CD4-positive, alpha-beta T cell treated with Interleukin-15 for 4 hours (primary cell): ENCODE measurements at places on chromosomes 4 and X.

DNA sequence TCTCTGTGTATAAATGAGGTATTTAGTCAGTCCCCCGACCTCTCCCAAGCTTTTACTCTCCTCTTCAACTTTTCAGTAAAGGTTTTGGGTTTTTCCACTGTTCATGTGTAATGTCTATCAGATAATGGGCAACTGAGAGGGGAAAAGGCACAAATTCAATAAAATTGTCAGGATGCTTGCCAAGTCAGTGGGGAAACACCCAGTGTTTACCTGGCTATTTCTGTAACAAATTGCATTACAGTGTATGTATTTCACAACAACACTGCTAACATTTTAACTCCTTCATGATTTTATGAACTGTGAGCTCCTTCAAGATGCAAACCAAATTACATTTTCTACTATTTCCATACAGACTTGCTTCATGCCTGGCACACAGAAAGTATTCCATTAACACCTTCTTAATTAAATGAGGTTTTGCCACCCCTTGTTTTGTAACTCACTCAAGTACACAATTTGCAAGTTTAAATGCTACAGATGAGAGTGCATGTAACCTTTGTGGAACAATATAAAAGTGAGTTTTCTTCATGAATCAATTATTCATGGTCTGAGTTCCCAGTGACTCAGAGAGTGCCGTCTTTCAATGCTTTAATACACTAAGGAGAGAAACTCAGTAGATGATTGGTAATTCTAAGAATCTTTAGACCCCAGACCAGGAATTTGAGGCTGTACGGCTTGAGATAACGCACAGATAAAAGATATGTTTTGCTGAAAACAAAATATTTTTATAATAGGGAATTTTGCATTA is 149.8 kb upstream of the TLL1 start:
- DNase-seq: no peak

GRCh38 chr4:26020083-26020668 is 106.2 kb downstream of the SMIM20 start:
- peak; percentile 49 for DNase-seq

DNA sequence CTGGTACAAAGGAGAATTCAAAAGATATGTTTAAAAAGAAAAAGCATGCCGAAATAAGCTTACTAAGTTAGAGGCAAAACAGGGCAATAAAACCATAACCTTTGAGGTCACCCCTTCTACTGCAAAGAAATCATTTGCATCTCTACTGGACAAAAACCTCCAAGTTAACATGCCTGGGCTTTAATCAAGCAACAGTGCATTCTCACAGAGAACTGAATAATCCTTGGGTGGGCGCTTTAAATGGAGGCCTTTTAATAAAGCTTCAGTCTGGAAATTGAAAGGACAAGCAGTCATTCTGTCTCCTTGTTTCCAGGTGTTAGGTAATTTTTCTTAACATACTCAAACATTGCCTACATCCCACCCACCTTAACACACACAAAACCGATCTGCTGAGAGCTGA is 34.6 kb upstream of the SMS start:
- DNase-seq: no peak

GRCh38 chr4:100882661-100883060 is 364.8 kb upstream of the EMCN start:
- no peak for DNase-seq

DNA sequence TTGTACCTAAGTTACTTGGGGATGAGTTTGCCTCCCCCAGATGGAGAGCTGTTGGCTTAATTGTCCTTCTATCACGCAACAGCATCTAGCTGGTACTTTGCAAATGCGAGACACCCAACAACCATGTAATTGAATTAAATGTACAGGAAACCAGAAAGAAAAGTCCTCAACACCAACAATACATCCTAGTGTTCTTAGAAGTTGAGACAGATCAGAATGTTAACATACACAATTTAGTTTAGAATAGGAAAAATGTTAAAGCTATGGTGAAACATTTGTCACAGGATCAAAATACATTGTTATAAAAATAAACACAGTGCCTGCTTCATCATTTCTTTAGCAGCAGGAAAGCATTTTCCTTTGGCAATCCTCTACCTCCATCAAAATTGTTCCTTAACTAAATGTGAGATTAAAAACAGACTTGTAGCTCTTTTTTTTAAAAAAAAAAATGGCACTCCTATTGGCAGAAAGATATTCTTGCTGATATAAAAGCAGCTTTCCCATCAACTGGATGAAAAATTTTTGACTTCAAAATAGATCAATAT is 163.1 kb upstream of the MID1 start:
- no peak for DNase-seq

- DNase-seq: no peak
Measured at GRCh38 chr4:183961795-183962194, 56.7 kb downstream of the STOX2 start.

- DNase-seq: no peak
Measured at GRCh38 chrX:118772051-118772450, 44.6 kb downstream of the IL13RA1 start.

- no peak for DNase-seq
Measured at GRCh38 chr4:132488555-132488954, 660.5 kb upstream of the PCDH10 start.

- DNase-seq: no peak
Measured at GRCh38 chrX:132665676-132666075, 176.8 kb upstream of the MBNL3 start.

GRCh38 chrX:110146521-110146920 is 143.6 kb downstream of the TMEM164 start:
- DNase-seq: peak; percentile 40

GRCh38 chrX:155263854-155264628 is at the start of gene RAB39B:
Gene RAB39B, minus strand, starts transcription at chrX:155264491. Its CDS starts 203 bp downstream, at chrX:155264288.
- peak; percentile 66 for DNase-seq

DNA sequence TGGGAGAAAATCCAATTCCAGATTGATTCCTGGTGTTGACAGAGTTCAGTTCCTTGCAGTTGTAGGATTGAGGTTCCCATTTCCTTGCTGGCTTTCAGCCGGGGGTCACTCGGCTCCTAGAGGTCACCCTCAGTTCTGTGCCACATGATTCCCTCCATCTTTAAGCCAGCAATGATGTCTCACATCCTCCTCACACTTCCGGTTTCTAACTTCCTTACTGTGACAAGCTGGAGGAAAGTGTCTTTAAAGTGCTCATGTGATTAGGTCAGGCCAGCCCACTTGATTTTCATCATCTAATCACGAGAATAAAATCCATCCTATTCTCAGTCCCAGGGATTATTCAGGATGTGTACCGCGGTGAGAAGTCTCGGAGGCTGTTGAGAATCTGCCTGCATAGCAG is 19.4 kb upstream of the SMIM31 start:
- no peak for DNase-seq

DNA sequence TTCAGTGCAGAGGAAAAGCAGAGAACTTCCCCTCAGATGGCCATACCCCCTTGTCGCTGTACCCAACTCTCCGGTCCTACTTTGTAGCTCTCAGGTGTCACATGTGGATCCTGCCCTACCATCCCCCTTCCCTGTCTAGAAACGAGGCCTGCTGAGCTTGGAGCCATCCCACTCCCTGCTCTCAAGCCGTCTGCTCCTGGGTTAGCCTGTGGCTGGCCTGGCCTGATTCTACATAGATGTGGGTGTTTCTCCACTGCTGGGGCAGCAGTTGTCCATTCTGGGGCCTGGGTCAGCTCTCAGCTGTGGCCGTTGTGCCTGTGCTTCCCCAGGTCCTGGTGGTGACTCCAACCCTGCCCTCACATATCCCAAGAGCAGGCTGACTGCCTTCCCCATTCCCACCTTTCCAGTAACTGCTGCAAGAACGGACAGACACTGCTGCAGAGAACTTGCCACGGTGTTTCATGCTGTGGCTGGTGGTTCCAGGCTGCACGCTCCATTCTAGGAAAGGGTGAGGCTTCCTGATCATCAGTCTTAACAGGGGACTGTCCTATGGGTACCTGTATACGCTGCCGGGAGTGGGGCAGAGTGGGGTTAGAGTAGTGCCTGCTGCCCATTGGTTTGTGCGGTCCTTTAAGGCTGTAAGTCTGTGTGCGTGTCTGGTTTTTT is 3.6 kb downstream of the IL9R start:
- no peak for DNase-seq

DNA sequence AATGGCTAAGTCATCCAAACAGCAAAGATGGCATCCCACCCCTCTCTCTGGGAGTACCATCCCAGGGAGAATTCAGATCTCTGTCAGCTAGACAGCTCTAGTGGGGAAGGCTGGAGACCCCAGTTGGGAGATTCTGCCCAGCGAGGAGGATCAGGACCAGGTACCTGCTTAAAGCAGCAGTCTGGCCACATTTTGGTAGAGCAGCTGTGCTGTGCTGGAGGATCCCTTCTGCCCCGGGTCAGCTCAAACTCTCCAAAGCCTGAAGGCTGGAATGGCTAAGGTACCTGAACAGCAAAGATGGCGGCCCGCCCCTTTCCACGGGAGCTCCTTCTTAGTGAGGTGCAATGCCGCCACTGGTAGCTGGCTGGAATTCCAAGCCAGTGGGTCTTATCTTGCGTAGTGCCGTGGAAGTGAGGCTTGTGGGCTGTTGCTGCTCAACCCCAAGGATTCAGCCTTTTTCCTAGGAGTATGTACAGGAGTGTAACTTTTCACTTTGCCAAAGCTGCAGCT is 40.1 kb downstream of the SATL1 start:
- no peak for DNase-seq

DNA sequence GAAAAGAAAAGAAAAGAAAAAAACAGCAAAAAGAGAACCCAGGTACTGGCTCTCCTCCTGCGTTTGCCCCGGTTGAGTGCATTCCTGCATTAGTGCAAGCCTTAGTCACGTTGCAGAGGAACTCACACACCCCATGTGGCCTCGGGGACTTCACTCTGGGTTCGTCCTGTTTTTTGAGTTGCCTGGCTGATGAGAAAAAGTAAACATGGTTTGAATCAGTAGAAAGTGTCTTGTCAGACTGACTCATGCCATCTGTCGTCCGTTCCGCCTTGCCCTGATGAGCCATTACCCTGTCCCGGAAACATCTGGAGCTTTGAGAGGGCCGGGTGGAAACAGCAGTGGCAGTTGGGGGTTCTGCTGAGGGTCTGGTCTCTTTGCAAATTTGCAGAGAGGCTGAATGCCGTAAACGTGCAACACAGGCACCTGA is 16.3 kb downstream of the CD99 start:
- peak; percentile 78 for DNase-seq

- no peak for DNase-seq
Measured at GRCh38 chr4:92237559-92237958, 66.2 kb upstream of the GRID2 start.

- DNase-seq: no peak
Measured at GRCh38 chr4:163816494-163816893, 322.0 kb downstream of the TMA16 start.

DNA sequence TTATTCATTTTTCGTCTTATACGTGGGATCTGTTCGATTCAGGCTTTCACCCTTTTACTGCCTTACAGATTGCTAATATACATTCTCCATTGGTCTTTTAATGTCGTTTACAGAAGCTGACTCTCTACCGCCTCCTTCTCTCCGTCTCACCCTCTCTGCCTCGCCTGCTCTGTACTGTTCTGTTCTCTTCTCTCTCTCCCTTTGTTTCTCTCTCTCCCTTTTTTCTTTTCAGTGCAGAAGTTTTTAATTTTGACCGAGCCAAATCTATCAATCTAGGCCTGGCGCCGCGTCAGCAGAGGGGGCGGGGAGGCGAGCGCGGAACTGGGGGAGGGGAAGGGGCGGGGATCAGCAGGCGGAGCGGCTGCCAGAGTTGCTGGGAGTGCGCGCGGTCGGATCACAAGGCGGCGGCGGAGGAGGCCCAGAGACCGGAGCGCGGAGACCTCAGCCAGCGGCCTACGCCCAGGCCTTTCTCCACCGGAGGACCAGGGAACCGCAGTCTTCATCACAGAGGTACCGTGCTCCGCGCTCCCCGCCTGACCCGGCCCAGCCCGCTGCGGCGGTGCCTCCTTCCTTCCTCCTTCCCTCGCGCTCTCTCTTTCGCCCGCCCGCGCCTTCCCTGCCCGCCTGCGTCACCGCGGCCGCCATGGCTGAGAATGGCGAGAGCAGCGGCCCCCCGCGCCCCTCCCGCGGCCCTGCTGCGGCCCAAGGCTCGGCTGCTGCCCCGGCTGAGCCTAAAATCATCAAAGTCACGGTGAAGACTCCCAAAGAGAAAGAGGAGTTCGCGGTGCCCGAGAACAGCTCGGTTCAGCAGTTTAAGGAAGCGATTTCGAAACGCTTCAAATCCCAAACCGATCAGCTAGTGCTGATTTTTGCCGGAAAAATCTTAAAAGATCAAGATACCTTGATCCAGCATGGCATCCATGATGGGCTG is at the start of gene UBQLN2:
Gene UBQLN2 (plus strand): TSS at position 397 of the 931 bp plus-strand sequence. CDS start 247 bp downstream, at position 644.
- DNase-seq: peak; percentile 77

DNA sequence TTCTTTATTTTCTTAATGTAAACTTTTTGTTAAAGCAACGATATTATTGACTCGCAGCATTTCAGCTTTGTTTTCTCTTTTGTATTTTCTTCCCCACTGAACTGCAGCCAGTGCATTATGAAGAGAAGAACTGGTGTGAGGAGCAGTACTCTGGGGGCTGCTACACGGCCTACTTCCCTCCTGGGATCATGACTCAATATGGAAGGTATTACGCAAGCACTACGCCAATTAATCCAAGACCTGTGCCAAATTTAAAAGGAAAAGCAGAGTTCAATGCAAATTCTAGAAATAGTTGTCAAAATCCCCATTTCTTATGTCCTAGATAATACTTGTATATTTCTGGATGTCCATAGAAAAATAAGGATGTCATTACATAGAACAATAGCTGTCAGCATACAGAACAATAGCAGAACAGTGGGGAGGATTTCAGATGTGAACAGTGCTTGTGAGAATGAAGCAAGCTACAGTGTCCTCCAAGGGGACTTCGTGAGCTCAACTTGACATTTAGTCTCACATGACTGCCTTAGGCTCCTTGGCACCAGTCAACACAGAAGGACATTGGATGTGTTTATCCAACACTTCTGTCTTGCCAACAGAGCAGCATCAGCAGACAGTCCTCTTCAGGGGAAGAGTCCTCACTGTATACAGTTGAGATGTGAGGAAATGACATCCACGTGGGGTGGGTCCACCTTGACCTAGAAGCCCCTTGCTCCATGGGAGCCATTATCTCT is 85.9 kb downstream of the MAOA start:
- DNase-seq: no peak

DNA sequence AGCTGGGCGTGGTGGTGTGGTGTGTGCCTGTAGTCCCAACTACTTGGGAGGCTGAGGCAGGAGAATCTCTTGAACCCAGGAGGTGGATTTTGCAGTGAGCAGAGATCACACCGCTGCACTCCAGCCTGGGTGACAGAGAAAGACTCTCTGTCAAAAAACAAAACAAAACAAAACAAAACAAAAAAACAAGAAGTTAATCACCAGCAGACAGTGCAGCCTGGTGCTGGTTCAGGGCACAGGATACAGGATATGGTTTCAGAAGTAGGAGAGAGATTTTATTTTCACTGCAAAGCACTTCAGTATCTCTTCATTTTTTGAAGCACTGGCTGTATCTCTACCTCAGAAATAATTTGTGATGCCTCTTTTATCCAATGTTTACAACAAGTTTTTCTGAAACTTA is 1222.9 kb upstream of the PRKX start:
- no peak for DNase-seq

DNA sequence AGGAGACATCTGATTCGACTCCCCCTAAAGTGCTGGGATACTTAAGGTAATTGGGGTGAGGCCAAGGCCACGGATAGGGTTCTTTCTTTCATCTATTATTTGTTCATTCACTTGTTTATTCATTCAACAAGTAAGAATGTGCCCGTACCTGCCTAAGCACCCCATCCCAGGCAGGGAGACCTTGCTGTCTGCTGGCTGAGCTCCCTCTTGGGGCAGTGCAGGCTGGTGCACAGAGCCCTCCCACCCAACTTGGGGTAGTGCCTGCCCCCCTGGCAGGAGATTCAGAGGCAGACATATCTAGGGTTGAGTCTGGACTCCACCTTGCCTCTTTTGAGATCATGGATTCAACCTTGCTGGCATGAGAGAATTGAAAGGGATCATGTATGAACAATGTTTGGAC is 95.7 kb downstream of the DRD5 start:
- no peak for DNase-seq
